Right renal pelvis (tissue), 4 donors: ENCODE measurements at places on chromosomes 6 and 20. TPM values are rescaled to one million over a fixed set of nuclear protein-coding genes. Genes with fewer than 3 reads are reported as not detected.

- no peak for DNase-seq
Observed at GRCh38 chr20:37786043-37786442, 92.2 kb downstream of the CTNNBL1 start.

- no peak for DNase-seq
Observed at GRCh38 chr6:158284007-158284875, 28.0 kb upstream of the TULP4 start.

DNA sequence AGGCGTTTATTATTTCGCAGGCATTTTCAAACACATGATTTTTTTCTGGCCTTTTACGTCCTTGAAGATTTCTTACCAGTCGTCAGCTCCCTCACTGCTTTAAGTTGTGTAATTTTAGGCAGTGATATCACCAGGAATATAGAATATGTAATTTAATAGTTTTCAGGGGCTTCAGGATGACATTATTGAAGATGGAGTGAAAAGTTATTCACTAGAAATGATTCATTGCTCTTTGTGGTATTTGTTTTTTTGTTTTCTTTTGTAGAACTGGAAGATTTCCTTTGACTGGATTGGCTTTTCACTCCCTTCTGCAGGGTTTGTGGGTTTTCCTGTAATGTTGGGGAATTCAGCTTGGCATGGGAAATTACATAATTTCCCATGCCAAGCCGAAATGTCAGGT lies 2.0 kb downstream of the LRRC1 start:
- no peak for DNase-seq

Gene NKX2-2
- polyA plus RNA-seq = not detected

Gene PAX1
- polyA plus RNA-seq = 0.29 TPM
